ENCODE measurements at places on chromosomes 2 and 18.

DNA sequence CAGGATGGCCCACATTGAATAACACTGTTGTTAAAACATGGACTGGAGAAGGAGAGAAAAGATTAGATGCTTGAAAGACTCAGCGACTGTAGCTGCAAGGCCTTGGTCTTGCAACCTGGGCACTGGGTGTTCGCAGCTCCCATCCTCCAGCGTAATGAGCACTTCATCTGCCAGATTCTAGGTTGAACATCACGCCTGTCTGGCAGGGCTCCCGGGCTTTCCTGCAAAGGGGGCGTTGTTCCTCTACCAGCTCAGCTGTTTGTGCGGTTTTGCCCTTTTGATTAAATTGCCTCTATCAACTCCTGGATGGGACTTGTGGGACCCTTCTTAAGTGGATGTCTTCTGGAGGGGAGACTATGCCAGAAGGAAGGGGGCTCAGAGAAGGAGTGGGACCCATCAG is 215.4 kb downstream of the KLHL29 start:
- no peak for DNase-seq

DNA sequence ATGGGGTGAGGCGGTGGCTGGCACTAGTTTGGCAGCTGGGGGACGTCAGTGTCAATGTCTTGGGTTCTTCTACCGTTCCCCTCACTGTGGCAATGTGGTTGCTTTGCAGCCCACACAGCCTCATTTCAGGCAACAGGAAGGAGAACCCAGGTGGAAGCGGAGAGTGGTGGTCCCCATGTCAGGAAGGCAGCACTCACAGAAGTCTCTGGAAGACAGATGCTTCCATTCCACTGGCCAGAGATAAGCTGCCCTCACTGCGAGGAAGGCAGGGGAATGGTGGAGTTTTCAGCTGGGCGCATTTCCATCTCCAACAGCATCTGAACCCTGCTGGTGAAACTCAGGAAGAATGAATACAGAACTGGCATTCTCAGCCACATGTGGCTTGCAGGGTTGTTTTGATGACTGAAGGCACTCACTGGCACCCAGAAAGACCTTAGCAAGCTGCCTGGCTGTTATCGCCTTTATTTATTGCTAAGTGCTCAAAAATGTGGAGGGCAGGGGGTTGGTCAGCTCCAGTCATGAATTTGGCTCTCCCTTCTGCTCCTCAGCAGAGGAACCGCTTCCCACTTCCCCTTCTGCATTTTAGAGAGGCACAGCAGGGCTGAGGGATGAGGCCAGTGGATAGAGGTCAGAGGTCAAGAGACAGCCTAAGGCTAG is 19.4 kb downstream of the KCNIP3 start:
- DNase-seq, result no peak

DNA sequence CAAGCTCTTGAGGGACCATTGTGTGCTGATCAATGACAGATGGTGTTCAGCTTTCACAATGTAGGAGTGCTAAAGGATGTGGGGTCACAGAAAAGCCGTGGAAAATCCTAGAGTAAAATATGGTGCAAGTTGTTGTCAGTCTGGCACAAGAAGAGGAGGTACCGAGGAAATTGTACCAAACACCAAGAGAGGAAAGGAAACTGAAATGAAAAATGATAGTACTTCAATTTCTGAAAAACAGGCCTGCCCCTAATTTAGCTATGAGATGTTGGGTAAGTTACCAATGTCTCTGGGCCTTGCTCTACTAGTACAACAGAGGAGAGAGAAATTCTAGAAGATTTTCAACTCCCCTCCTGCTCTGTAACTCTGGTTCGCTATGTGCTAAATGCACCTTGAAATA is 78.8 kb upstream of the PELI1 start:
- no peak for DNase-seq

DNA sequence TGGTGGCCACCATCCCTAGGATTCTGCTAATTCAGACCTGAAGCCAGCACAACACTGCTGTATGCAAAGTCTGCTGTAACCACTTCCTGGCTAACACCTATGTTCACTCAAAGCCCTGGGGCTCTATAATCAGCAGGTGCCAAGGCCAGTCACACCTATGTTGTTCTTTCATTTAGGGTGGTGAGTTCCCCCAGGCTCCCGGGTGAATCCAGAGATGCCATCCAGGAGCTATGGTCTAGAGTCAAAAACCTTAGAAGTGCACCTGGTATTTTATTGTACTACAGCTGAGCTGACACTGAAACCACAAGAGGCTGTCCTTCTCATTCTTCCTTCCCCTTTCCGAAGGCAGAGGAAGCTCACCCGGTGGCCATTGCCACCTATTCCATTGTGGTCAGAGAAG is 46.2 kb upstream of the CCDC141 start:
- no peak for DNase-seq

DNA sequence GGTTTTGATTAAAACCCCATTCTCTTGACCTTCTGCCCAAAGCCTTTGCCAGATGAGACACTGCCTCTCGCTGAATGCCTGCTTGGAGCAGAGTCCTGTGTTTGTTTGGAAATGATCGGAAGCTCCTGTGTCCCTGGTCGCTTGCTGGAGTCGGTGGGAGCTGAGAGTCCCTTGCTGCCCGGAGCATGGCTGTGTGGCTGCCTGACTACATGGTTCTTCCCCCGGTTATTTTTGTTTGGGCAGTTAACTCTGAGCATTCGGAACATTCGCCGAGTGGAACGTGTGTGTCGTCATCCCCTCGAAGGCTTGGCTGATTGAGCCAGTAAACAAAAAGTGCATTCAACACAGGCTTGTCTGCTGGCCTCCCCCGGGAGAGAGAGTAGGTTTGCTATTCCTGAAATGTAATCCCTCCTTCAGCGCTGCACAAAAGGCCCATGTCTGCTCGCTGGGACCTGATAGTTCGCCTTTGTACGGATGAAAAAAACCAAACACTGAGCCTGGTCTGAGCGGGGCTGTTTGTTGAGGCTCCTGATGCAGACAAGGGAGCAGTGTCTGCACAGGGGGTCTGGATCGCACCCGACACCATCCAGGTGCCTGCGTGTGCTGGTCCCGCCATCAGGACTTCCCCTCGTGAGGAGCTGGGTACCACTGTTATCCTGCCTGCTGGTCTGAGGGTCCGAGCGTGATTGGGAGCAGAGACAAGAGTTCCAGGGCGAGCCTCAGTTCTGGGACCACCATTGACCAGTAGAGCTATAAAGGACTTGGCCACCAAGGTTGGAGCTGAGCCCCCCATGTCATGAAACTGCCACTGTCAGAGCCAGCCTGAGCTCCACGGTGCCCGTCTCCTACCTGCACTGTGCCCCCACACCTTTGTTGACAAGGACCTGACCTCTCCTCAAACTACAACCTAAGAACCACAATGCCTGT is 83.8 kb downstream of the AGAP1 start:
- DNase-seq, result no peak

All from activated CD8-positive, alpha-beta memory T cell treated with anti-CD3 and anti-CD28 coated beads for 4 hours (primary cell).